ENCODE measurements at places on chromosomes 13 and 19. TPM values are rescaled to one million over a fixed set of nuclear protein-coding genes. Genes with fewer than 3 reads are reported as not detected.
A peak's percentile ranks its signal among the peaks of the same experiment; 100 is the strongest.

The DCAF15 gene
- 71.4 TPM for total RNA-seq

DNA sequence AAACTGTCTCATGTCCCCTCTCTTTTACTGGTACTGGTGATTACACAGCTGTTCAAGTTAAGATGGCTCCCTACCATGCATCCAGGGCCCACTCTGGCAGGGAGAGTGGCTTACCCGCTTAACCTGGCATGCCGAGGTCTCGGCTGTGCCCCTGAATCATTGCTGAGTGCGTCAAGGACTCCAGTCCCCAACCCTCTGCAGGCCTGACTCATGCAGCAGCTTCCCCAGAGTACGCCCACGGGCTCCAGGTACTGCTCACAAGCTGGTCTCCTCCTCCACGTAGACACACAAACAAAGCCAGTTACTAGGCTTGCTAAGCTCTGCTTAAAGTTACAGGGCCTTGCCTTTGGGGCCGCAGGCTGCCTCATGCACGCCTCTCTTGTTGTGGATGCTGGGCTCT lies 447.4 kb downstream of the COG6 start:
- no peak for DNase-seq

- DNase-seq = peak; percentile 29
Observed at GRCh38 chr19:4732680-4733114, 9.1 kb upstream of the DPP9 start.

The CATSPERD gene
- total RNA-seq = not detected

The SPIB gene
- 280 TPM for total RNA-seq

- no peak for DNase-seq
Observed at GRCh38 chr19:1453525-1454364, 3.8 kb downstream of the APC2 start.

- DNase-seq = no peak
Observed at GRCh38 chr19:47541518-47541917, 26.7 kb upstream of the NAPA start.

The LPAR2 gene
- total RNA-seq = 29.0 TPM

GRCh38 chr19:40797963-40798682 lies 868 bp upstream of the EGLN2 start:
- DNase-seq = peak; percentile 57

- no peak for DNase-seq
Observed at GRCh38 chr19:16516381-16516780, 20.2 kb downstream of the C19orf44 start.

DNA sequence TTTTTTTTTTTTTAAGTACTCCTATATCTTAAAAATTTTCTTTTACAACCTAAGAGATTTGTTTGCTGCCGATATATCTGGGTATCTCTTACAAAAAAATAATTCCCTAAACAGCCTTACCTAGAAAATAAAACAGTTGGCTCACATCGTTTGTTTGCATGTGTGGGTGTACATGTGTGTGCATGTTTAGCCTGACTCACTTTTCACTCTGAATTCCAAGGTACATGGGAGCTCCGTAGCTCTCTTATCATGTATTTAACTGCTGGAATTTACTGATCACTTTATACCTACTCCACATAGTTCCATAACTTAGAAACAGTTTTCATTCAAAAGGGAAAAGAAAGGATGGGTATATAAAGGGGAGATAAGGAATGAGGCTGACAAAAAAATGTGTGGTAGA lies 616.5 kb downstream of the GPC6 start:
- no peak for DNase-seq

- DNase-seq = peak; percentile 70
Observed at GRCh38 chr19:29714953-29715700, at the start of gene C19orf12. TSS of gene C19orf12 (minus strand) at chr19:29715261. CDS start at chr19:29708413, 6,848 bp downstream.

The TTYH1 gene
- total RNA-seq = not detected

The HCN2 gene
- 0.17 TPM for total RNA-seq

DNA sequence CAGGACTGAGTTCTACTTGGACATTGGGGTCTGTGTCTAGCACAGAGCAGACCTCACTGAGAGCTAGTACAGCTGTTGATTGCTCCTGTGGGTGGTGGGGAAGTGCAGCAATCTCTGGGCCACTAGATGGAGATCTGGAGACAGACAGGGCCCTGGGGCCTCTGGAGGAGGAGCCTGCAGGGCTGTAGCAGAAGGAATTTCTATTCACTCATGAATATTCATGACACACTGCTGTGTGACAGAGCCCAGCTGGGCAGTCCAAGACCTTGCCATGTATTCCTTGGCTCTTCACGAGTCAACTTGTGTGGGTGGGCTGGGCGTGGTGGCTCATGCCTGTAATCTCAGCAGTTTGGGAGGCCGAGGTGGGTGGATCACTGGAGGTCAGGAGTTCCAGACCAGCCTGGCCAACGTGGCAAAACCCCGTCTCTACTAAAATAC lies 37.5 kb downstream of the SUGP2 start:
- DNase-seq = no peak

DNA sequence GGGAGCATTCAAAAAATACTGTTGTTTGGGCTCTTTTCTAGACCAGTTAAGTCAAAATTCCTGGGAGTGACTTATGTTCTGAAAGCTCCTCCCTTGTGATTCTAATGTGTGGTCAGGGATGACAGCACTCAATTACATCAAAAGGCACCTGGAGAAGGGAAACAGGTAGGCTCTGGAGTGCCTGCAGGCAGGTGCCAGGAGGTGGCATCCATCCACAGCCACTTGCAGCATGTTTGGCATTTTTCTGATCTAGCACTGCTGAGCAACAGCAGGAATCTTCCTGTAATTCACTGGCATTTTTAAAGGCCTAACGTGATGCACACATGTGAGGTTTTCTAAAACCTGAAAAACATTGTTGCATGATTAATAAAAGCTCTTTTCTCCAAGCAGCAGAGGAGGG lies 94.6 kb downstream of the CCNA1 start:
- DNase-seq = no peak

The KCTD12 gene
- 4.5 TPM for total RNA-seq

DNA sequence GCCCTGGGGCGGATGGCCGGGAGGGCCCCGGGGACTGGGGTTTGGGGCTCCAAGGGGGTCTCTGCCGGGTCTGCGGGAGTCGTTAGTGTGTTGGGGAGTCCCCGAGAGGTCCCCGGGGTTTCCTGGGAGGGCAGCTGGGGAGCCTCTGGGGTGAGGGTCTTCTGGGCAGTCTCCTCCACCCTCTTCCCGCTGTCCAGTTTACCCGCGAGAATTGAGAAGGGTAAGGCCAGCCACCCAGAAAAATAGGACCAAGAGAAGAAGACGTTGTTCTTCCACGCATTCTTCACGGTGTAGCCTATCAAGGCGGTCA lies 1.0 kb upstream of the ETFB start:
- DNase-seq = peak; percentile 60

DNA sequence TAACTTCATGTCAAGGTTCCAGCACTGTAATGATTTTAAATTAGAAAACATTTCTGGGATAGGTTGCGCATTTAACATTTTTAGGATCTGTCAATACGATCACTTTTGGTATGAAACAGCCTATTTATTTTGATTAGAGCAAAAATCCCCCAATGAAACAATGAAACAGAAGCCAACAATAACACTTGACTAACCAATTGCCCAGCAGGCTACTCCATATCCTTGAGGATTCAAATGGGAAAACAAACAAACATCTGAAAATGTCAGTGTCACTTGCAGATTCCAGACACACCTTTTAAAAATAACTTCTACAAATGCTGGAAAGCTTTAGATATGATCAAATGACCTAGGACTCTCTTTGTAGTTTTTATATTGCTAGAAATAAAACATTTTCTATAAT lies 1412.5 kb upstream of the PRR20A start:
- DNase-seq = no peak

- no peak for DNase-seq
Observed at GRCh38 chr13:33182729-33183128, 102.8 kb downstream of the STARD13 start.

- DNase-seq = no peak
Observed at GRCh38 chr13:20188667-20189553, 3.8 kb downstream of the GJB2 start.

- peak; percentile 26 for DNase-seq
Observed at GRCh38 chr19:45558399-45558878, 26.2 kb downstream of the OPA3 start.

The ISYNA1 gene
- total RNA-seq = 5.1 TPM

The FUT2 gene
- not detected for total RNA-seq

GRCh38 chr19:1001538-1002166 lies 1.4 kb downstream of the GRIN3B start:
- peak; percentile 75 for DNase-seq

GRCh38 chr13:34570698-34571353 lies 371.2 kb upstream of the NBEA start:
- no peak for DNase-seq

- peak; percentile 75 for DNase-seq
Observed at GRCh38 chr19:29873024-29873800, 61.4 kb downstream of the CCNE1 start.

DNA sequence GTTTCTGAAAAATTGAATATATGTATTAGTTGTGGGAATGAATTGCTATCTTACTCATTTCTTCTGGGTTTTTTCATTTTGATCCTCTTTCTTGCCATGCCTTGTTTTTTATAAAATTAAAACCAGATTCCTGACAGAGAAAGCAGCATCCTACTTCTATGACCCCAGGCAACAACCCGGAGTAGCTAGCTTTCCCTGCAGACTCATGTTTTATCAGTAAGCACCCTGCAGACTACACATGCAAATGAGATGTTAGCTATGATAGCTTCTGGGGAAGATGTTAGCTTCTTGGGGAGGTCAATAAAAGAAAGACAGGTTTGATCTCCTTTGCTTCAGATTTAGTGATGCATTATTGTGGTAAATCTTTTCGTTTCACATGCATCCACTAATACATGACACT lies 1598.6 kb downstream of the SLITRK5 start:
- no peak for DNase-seq

The N4BP2L1 gene
- 24.3 TPM for total RNA-seq

DNA sequence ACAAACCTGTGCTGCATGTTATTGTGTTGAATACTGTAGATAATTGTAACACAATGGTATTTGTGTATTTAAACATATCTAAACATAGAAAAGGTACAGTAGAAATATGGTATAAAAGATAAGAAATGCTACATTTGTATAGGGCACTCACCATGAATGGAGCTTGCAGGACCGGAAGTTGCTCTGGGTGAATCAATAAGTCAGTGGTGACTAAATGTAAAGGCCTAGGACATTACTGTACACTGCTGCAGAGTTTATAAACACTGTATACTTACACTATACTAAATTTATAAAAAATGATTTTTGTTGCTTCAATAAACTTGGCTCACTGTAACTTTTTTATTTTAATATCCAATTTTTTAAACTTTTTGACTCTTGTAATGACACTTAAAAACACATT lies 34.4 kb downstream of the LMO7 start:
- DNase-seq = no peak
